ENCODE measurements at places on chromosomes 12 and 14.

DNA sequence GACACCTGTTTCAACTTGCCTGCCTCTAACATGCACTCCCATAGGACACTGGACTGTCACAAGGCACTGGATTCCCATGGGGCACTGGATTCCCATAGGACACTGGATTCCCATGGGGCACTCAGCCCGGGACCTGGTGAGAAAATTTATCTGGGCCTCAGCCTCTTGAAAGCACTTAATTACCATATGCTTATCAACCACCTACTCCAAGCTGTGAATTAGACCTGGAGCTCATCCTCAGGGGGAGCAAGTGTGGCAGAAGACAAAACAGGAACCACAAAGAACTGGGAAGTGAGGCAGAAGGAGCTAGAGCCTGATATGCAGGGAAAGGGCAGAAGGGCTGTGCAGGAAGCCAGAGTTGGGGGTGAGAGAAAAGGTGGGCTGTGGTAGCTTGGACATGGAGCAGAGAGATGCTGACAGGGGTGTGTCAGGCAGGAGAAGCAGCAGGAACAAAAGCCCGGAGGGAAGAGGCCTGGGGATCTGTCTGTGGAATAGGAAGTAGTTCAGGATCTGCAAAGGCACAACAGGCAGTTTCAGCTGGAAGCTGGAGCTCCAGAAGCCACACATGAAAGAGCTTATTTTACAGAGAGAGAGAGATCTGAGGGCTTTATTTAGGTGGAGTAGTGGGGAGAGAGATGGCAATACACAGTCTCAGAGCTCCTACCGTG is 3.1 kb downstream of the KRT82 start:
- no peak overlapping the region for H3K4me3 ChIP-seq
- DNase-seq = no peak
- H3K4me1 ChIP-seq = no peaks in the 10 kb centered on the region
- H3K27ac ChIP-seq = no peak overlapping the region

GRCh38 chr12:45731190-45731775 is 1.8 kb downstream of the ARID2 start:
- peak overlapping the region; percentile 100 for H3K27ac ChIP-seq
- H3K36me3 ChIP-seq = no peaks in the 10 kb centered on the region
- peak overlapping the region; percentile 94 for H3K4me3 ChIP-seq
- DNase-seq = no peak
- H3K27me3 ChIP-seq = no peaks in the 10 kb centered on the region

DNA sequence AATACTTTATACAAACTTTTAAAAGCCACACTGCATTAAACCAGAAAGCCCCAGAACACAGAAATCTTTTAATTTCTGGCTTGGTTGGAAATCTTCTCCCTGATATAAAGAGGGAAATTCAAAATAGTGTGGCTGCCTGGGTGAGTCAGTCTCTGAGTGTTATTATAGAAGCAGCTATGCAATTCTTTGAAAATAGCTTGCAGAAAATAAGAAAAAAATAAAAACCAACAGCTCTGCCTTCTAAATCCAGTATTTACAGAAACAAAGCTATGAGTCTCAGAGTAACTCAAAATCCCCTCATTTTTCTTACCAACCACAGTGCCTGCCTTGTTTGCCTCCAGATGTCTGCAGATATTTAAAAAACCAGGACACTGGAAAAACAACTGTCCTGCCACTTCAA is 68.6 kb upstream of the FERMT2 start:
- no peaks in the 10 kb centered on the region for H3K4me1 ChIP-seq
- H3K36me3 ChIP-seq = no peaks in the 10 kb centered on the region
- no peak for DNase-seq
- no peak overlapping the region for H3K27ac ChIP-seq
- no peak overlapping the region for H3K4me3 ChIP-seq
- H3K27me3 ChIP-seq = no peaks in the 10 kb centered on the region

DNA sequence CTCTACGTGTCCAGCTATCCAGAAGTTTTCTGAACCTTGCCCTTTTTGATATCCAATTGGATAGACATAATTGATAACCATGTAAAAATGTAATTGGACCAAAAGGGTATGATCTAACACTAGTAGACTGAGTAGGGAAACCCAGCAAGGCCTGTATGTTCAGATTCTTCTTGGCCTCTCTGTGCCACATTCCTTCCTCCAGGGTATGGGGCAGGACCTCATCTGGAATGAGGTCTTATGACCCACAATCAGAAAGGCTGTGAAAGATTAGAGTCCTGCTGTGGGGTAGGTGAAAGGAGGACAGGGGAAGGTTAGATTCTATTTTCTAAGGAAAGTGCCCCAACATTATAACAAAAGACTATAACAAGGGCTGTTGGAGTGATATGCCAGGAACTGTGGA is 51.3 kb upstream of the A2ML1 start:
- DNase-seq = no peak
- H3K27ac ChIP-seq = no peak overlapping the region
- H3K4me3 ChIP-seq = no peak overlapping the region
- H3K36me3 ChIP-seq = peaks cover 6% of the 10 kb centered on the region
- H3K27me3 ChIP-seq = no peaks in the 10 kb centered on the region

DNA sequence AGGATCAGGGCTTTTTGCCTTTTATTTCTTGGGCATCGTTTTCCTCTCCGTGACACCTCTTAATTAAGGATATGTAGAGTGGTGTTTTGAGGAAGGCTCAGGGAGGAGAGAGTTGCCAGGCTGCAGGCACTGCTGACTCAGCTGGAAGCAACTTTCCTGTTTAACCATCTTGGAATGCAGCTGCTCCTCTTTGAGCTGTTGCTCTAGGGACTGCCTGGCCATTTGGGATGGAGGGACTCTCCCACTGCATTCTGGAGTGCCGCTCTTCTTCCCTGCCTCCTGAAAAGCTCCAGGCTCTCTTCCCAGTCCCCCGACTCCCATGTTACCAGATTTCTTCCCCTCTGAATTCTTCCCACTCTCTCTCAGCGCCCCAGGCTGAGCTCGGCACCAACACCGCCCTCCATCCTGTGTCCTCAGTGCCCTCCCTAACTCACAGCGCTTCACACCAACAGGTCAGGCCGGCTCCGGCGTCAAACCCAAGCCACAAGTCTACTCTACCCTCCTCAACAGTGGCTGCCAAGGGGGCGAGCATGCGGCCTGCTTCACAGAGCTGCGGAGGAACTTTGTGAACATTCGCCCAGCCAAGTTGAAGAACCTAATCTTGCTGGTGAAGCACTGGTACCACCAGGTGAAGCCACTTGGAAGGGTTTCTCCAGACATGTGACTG is 5.9 kb downstream of the OAS3 start:
- DNase-seq = no peak
- H3K27ac ChIP-seq = no peak overlapping the region
- H3K4me1 ChIP-seq = peaks cover 9% of the 10 kb centered on the region
- H3K36me3 ChIP-seq = no peaks in the 10 kb centered on the region
- H3K27me3 ChIP-seq = no peaks in the 10 kb centered on the region

DNA sequence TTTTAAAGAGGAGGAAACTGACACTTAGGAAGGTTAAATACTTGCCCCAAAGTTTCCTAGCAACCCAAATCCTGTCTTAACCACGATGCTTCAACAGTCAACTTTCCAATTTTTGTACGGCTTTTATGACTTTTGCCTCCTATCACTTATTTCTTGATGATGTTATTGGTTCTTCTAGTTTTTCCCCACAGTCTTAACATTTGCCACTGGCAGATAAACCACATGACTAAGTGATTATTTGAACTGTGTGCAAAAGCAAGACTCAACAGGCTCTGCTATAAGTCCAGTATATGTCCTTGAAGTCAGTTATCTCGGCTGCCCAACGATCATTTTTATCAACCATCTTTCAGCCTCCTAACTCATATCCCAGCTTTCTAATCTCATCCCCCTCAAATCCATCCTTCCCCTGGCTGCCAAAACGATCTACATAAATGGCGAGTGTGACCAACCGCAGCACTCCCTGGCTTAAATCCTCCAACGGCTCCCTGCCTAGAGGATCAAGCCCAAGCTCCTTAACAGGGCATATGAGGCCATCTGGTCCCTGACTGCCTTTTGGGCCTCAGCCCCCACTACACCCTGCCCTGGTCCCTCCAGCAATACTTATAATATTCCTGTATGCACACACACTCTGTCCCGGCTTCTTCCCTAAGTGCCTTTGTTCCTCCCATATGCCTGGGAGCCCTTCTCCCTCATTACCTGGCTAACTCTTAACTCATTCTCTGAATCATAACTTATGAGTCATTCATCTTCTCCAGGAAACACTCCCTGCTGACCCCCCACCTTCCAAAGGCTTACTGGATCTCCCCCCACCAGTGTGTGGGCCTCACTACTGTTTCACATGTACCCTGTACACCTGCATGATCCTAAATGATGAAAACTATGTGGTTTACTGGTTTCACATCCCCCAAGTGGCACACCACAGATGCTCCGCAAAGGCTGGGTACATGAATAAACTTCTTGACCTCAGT is 8.8 kb downstream of the VPS37B start:
- H3K4me3 ChIP-seq = no peak overlapping the region
- no peak overlapping the region for H3K27ac ChIP-seq
- H3K4me1 ChIP-seq = no peaks in the 10 kb centered on the region
- H3K27me3 ChIP-seq = no peaks in the 10 kb centered on the region
- no peaks in the 10 kb centered on the region for H3K36me3 ChIP-seq

- H3K36me3 ChIP-seq = no peaks in the 10 kb centered on the region
- no peaks in the 10 kb centered on the region for H3K27me3 ChIP-seq
- no peak for DNase-seq
- no peak overlapping the region for H3K4me3 ChIP-seq
Observed at GRCh38 chr12:91630596-91631293, 448.1 kb upstream of the DCN start.

DNA sequence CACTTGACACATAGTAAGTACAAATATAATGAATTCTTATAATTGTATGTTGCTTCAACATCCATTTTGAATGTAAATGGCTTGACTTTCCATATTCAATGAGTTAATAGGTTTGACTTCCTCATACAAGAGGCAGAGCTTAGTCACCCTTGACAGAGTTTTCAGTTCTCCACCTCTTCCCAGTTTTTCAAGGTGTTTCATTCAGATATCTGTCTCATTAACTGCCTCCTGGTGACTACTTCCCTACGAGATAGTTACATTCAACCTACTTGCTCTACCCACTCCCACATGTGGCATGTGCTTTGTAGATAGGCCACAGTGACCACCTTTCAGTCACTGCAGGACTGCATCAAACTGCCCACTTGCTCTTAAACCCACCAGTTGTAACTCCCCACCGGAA is 60.0 kb downstream of the MYF5 start:
- no peaks in the 10 kb centered on the region for H3K36me3 ChIP-seq
- no peaks in the 10 kb centered on the region for H3K27me3 ChIP-seq
- H3K4me1 ChIP-seq = peaks cover 16% of the 10 kb centered on the region
- H3K27ac ChIP-seq = peak overlapping the region; percentile 80
- no peak overlapping the region for H3K4me3 ChIP-seq

GRCh38 chr12:44771485-44772021 is 104.6 kb downstream of the NELL2 start:
- no peaks in the 10 kb centered on the region for H3K27me3 ChIP-seq
- no peak for DNase-seq
- H3K4me1 ChIP-seq = no peaks in the 10 kb centered on the region
- no peak overlapping the region for H3K4me3 ChIP-seq

GRCh38 chr14:105084741-105085571 is 19.7 kb upstream of the GPR132 start:
- no peaks in the 10 kb centered on the region for H3K36me3 ChIP-seq
- no peak overlapping the region for H3K27ac ChIP-seq
- DNase-seq = no peak

DNA sequence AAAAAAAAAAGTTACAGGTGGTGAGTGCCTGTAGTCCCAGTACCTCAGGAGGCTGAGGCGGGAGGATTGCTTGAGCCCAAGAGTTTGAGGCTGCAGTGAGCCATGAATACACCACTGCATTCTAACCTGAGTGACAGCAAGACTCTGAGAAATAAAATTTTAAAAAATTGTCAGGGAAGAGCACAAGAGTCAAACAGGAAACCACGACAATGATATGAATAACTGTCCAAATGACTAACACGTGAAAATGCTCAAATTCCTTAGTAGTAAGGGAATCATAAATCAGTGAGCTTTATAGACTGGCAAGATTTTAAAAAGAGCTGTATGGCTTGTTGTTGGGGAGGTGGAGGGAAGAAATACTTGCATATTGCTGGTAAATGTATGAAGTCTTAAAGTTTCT is 12.9 kb upstream of the ASPG start:
- no peaks in the 10 kb centered on the region for H3K36me3 ChIP-seq
- peaks cover 45% of the 10 kb centered on the region for H3K27me3 ChIP-seq
- DNase-seq = no peak
- H3K4me1 ChIP-seq = peaks cover under 1% of the 10 kb centered on the region
- no peak overlapping the region for H3K27ac ChIP-seq

DNA sequence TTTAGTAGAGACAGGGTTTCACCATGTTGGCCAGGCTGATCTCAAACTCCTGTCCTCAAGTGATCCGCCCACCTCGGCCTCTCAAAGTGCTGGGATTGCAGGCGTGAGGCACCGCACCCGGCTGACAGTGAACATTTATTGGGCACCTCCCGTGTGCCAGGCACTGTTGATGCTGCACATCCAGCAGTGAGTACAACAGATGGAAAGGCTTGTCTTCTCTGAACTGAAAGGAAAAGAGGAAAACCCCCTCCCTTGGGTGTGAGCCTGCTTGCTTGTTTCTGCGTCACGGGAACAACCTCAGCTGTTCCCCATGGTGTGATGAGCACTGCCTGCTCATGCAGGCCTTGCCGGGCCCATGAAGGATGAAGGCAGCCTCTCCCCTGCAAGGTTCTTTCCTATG is 39.5 kb downstream of the DGLUCY start:
- no peak for DNase-seq
- H3K4me3 ChIP-seq = no peak overlapping the region
- H3K4me1 ChIP-seq = peaks cover 8% of the 10 kb centered on the region
- no peak overlapping the region for H3K27ac ChIP-seq
- peaks cover 6% of the 10 kb centered on the region for H3K36me3 ChIP-seq

DNA sequence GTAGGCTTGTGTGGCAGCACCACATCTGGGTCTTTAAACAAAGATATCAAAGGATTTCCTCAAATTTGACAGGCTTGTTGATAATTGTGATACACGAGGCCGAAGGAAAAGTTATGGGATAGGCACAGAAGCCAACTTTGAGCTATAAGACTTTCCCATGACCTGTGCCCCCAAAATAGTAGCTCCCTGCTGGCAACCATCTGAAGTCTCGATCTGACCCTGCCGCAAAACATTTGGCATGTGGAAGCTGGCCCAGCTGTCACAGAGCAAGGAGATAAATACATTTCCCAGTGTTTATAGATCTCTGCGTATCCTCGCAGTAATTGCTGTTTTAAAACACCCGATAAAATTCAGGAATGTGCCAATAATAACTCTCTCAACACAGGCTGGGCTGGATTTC is 26.4 kb upstream of the RGS6 start:
- H3K4me3 ChIP-seq = no peak overlapping the region
- H3K36me3 ChIP-seq = no peaks in the 10 kb centered on the region
- H3K4me1 ChIP-seq = peaks cover 10% of the 10 kb centered on the region
- DNase-seq = no peak
- H3K27me3 ChIP-seq = no peaks in the 10 kb centered on the region
